COLO829 (cell line): ENCODE measurements at places on chromosomes 1 and 21.

DNA sequence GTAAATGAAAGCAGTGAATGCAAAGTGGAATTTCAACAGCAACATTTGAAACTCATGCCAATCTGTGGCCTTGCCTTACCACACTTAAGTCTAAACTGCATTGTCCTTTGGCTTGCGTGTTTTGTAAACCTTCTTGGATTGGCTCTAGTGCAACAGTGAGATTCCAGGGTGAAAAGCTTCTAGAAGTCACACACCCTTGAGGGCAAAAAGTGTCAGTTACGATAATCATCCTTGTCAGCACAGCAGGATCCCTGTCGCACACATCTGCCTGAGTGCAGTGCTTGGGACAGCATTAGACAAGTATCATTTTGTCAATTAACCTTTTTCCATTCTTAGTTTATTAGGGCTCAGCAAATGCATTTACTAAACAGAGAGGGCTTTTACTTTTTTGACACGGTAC lies 243.4 kb upstream of the PTBP2 start:
- no peak for DNase-seq

GRCh38 chr1:9120312-9120958 lies 8.5 kb downstream of the GPR157 start:
- DNase-seq, result peak; percentile 28

DNA sequence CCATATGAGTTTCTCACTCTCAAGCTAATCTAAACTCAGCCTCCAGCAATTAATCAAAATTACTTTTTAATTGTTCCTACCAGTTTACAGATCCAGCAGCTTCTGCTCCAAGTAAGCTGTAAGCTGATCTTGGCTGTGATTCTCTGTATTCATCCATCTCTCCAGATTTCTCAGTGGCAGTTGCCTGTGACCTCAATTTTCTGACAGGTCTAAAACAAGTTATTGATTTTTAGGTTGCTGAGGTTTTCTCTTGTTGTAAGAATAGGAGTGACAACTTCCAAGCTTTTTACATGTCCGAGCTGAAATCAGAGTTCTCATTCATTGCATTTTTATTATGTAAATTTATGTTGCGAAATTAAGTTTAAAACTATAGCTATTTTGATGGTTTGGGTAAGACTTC lies 1044.4 kb downstream of the PLA2G4A start:
- DNase-seq, result no peak

DNA sequence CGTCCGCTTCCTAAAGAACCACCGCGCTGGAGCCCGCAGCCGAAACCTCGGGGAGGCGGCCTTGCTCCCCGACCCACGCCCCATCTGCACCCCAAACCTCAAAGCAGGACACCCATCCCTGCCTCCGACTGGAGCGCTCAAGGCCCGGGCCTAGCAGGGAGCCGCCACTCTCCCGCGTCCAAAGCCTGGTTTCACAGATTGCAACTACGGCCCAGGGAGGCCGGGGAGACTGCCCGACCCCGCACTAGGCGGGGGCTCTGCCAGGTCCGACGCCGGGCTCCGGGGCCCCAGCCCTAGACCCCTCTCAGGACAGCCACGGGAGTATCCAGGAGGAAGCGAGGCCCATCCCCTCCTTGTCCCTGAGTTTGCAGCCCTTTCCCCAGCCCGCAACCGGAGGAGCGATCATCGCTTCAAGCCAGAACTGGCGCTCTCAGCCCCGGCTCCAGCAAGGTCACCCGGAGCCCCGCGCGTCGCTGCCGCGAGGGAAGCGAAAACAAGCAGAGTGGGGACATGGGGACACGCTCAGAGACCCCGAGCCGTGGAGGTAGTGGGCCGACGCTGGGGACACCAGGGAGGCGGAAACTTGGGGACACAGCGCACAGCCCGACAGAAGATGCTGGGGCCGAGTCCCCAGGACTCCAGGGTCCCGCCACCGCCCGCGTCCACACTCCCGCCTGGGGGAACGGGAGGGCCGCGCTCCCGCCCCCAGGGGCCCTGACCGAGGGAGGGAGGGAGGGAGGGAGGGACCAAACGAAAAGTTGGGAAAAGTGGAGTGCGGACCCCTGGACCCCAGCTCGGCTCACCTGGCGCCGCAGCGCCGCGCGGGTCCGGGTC lies 433 bp downstream of the TMEM200B start:
- no peak for DNase-seq

DNA sequence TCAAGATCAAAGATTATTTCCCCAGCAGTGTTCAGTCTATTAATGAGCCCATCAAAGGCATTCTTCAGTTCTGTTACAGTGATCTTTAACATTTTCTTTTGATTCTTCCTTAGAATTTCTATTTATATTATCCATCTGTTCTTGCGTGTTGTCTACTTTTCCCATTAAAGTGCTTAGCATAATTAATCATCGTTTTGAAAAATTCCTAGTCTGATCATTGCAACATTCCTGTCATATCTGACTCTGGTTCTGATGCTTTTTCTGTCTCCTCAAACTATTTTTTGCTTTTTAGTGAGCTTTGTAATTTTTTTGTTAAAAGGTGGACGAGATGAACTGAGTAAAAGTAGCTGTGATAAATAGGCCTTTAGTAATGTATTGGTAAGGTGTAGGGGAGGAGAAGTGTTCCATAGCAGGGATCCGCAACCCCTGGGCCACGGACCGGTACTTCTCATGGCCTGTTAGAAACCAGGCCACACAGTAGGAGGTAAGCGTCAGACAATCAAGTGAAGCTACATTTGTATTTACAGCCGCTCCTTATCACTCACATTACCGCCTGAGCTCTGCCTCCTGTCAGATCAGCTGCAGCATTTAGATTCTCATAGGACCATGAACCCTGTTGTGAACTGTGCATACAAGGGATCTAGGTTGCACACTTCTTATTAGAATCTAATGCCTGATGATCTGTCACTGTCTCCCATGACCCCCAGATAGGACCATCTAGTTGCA lies 163.3 kb downstream of the PIK3R3 start:
- no peak for DNase-seq

GRCh38 chr1:5297886-5298239 lies 643.5 kb downstream of the AJAP1 start:
- DNase-seq, result no peak

- DNase-seq, result no peak
These were observed 376.3 kb upstream of the CAMK1G start for GRCh38 chr1:209207126-209207700.

DNA sequence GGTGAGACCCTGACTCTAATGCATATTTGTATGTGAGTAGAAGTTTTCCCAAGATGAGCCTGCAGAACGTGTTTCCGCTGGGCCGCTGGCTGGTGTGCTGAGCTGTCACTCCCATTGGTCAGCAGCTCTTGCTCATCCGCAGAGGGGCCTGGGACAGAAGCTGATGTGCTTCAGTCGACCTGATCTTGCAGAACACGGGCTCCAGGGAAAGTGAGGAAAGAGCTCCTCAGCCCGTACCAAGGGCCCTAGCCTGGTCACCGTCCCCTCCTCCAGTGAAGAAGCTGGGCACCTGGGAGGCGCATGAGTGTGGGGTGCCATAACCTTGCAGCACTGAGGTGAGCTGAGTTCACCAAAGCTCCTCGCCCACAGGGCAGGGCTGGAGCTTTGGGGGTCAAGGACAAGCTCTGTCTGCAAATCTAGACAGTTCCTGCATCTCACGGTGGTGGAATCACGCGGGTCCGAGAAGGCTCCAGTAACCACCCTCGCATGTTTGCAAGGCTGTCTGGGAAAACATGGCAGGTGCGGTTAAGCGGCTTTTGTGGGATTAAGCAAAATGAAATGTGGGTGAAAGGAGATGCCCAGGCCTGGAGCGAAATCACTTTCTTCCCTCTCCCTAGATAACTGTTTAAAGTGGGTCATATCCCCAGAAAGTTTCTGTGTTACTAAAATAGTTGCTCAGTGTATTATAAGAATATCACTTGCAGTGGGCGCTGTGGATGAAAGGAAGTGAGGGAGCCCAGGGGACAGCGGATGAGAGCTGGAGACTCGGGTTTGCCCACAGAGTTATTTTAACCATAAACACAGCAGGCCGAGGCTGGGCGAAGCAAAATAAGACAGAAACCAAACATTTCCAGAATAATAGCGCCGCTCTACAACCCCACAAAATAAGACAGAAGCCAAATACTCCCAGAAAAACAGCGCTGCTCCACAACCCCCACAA lies 33.1 kb upstream of the LRRC3 start:
- no peak for DNase-seq

DNA sequence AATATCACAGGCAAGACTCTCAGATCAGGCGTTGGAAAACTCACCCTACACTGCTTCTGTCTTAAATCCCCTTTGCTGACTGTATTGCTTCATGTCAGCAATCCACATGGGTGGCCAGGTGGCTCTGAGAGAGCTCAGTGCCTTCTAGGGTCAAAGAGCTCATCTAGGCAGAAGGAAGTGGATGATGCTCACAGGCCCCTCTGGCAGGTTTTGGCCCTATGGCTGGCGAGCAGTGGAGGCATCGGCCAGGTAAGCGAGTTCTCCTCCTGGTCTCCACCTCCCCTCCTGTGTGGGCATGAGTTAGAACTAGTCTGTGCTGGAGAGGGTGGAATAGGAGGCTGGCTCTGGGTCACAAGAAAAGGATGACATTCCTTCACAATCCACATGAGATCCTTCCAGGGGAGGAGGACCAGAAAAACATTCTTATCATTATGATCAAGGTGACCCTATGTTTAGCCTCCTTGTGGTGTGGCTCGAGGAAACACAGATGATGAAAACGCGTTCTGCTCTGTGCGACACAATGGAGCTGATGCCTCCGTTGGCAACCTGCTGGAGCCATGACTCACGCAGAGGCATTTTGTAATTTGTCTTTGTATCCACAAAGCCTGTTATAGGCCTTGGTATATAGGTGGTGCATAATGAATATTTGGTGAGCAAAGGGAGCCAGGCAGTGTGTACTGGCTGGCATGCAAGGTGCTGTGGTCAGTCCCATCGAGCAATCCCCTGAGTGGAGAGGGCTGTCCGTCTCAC lies 264.6 kb upstream of the RAB4A start:
- DNase-seq, result no peak

GRCh38 chr1:167043752-167044488 lies 46.3 kb downstream of the GPA33 start:
- DNase-seq, result no peak

DNA sequence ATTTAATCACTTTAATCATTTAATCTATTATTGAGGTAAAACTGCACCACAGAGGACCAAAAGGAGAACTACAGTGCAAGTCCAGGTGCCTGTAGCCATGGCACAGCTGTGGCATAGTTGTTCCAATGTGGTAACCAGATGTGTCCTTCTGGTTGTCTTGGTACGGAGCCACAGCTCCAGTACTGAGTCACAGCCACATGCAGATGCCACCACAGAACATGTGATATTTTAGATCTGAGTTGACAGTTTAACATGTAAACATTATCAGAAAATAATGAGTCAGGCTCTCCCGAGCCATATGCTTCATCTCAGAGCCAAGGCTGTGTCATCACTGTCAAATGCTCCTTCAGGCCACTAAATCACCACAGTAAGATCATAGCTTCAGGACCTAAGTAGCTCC lies 56.4 kb upstream of the RGS7 start:
- DNase-seq, result no peak

- DNase-seq, result no peak
These were observed 96.0 kb upstream of the ERRFI1 start for GRCh38 chr1:8122160-8122476.

DNA sequence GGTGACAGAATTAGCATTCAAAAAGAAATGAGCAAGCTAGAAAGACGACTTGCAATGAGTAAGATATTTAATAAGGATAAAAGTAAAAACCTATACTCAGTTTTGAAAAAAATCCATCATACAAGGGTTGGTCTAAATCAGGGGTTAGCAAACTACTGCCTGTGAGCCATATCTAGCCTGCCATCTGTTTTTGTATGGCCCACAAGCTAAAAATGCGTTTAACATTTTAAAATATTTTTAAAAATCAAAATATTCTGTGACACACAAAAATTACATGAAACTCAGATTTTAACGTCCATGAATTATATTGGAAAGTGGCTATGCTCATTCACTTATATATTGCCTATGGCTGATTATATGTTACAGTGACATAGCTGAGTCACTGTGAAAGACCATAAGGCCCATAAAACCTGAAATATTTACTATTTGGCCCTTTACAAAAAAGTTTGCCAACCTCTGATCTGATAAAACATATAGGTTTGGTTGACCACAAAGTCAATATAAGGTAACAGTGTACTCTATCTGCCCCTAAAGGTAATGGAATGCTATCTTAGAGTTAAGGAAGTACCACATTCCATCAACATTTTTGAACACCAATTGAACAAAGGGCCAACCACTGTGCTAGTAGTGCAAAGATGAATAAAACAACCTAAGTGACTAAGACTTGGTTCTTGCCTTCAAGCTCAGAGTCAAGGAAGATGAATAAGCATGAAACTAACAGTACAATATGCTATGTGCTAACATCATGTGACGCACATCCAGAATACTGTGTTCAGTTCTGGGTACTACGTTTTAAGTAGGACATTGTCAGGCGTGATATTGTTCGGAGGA lies 3.2 kb downstream of the IFT25 start:
- DNase-seq, result no peak

GRCh38 chr1:153705484-153705883 lies 22.4 kb upstream of the INTS3 start:
- DNase-seq, result no peak

- no peak for DNase-seq
These were observed 173.5 kb downstream of the NPHP4 start for GRCh38 chr1:5818755-5819154.

DNA sequence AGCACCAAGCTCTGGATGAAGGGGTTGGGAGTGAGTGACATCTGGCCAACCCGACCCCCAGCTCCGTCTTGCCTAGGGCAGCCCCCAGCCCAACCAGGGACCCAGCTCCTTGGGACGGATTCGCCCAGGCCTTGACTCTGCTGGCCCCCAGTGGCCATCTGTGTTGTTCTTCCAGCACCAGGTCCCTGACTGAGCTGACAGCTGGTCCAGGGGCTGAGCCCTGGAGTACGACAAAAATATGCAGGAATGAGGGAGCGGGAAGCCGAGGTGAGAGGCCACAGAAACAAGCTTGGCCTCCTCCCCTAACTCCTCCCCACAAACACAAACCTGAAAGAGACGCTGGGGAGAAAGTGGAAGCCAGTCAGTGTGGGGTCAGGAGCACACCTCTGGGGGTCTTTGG lies 55.0 kb upstream of the PAX7 start:
- DNase-seq, result no peak

DNA sequence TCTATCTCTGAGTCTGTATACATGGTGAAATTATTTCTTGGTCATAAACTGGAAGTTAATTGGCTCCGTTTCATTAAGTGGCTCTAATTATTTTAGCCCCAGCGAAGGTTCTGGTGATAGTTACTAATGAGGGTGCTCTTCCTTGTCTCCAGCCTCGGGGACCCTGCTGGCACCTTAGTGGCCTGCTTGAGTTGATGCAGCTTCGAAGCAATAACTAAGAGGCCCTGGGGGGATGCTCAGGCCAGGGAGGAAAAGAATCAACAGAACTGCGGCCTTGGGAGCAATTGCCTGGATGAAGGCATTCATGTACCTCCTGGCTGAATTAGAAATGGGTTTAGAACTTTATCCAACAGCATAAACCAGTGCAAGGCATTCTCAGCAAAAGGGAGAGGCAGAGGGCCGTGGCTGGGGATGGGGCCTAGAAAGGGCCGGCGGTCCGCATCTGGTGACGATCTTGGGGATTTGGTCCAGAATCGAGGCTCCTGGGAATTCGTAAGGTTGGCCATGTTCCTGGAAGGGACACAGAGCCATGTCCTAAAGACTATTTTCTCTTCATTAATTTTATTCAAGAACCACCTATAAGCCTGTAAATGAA lies 100.0 kb upstream of the AJAP1 start:
- DNase-seq, result no peak
